Activated CD4-positive, alpha-beta T cell treated with anti-CD3 and anti-CD28 coated beads for 1 hour (primary cell): ENCODE measurements at places on chromosomes 3 and 15.

GRCh38 chr3:42855547-42856380 is 19.9 kb downstream of the CYP8B1 start:
- DNase-seq, result no peak

- no peak for DNase-seq
These were observed 125.0 kb downstream of the ZNF280D start for GRCh38 chr15:56608140-56608778.

DNA sequence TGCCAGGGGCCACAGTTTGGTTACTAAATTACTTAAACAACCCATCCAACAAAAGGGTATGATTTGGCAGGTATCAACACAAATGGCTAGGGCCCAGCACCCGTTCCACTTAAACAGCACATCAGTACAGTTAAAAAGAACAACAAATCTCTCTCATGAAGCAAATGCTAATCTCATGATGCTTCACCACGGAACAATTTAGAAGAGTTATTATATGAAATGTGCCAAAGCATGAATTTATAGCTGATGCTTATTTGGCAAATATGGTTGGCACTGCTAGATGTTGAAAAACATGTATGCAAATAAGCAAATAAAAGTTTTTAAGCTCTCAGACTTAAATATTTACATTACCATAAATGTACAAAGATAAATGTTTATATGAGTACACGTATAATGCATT is 2.3 kb downstream of the PEAK1 start:
- DNase-seq, result no peak

- no peak for DNase-seq
These were observed 23.2 kb upstream of the LAMP3 start for GRCh38 chr3:183185696-183186095.

- DNase-seq, result no peak
These were observed 325.5 kb downstream of the SATB1 start for GRCh38 chr3:18099611-18100010.

- DNase-seq, result no peak
These were observed 91.6 kb downstream of the FSIP1 start for GRCh38 chr15:39690881-39691634.

- no peak for DNase-seq
These were observed 2.2 kb upstream of the CRTAP start for GRCh38 chr3:33111581-33111980.

- no peak for DNase-seq
These were observed 1.5 kb upstream of the FBXL22 start for GRCh38 chr15:63595688-63596087.

DNA sequence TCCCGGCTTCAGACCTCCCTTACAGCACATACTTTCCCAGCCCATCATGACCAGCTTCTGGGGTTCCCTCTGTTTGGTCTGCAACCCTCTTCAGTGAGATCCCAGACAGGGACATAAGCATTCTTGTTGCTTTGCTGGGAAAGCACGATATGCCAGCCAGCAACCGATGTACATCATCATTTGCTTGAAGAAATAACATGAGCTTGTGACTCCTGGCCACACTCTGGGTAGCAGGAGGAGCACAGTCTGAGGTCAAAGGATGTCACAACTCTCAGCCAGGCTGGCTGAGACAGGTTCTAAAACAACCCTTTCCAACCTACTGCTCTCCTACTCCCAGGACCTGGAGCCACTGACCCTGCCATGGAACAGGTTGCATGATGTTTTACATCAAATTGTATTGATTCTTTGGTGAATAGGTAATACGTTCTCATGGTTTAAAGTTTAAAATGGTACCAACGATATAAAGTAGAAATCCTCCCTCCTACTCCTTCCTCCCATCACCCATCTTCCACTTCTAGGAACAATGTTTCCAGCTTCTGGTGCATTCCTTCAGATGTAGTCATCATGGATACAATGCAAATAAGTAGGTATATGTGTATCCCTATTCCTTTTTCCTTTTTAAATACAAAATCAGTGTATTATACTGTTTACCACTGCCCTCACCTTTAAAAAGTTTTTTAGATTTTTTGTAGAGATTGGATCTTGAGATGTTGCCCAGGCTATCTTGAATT is 190.3 kb downstream of the OPA1 start:
- DNase-seq, result no peak

DNA sequence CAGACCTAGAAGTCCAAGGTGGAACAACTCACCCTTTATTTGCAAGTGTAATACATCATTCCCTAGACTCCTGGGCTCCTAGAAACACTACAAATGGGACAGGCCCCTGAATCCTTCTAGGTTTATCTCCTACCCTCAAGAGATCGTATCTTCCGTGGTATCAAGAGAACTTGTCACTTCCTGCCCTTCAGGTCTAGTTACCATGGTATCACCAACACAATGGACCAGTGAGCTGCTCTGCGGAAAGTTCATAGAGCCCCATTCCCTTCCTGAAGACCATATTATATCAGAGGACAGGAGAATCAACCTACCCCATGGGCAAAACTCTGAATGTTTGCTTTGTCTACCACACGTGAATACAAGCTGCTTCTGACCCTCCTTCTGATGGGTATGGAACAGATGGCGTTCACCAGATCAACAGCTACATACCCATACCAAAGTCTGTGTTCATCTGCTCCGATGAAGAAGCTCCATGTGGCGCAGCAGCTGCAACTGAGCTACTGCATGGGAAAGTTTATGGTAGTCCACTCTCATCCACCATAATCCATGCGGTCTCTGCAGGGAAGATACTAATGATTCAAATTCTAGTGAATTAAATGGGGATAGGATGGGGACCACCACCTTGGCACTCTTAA is 84.6 kb upstream of the KLF13 start:
- DNase-seq, result no peak

DNA sequence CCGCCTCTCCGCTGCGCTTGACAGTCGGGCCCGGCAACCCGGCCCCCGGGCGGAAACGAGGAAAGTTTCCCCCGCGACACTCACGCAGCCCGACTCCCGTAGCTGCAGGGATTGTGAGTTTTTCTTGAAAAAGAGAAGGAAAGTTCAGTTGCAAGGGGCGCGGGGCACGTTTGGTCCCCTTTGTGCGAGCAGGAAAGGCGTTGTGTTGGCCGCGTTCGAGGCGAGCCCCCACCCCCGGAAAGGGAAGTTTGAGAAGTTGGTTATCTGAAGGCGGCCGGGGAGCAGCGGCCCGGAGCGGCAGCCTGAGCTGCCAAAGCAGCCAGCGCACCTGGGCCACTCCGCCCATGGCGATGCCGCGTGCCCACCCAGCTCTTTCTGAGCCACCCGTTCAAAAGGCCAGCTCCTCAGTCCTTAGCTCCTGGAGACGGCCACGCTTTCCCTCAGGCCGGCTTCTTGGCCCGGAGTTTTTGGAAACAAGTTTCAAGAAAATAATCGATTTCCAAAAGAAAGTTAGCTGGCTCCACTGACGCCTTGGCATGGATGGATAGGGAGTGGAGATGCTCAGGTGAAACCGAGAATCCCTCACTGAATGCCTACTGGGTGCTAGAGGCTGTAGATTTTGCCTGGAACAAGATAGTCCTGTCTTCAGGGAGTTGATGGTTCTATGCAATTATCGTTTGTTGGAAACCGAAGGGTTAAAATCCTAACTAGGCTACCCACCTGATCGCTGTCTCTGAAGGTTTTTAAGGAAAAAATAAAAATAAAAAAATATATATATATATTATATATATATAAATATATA is 832 bp downstream of the TGFBR2 start:
- peak; percentile 48 for DNase-seq

GRCh38 chr15:39511000-39511915 is 69.6 kb upstream of the THBS1 start:
- no peak for DNase-seq

DNA sequence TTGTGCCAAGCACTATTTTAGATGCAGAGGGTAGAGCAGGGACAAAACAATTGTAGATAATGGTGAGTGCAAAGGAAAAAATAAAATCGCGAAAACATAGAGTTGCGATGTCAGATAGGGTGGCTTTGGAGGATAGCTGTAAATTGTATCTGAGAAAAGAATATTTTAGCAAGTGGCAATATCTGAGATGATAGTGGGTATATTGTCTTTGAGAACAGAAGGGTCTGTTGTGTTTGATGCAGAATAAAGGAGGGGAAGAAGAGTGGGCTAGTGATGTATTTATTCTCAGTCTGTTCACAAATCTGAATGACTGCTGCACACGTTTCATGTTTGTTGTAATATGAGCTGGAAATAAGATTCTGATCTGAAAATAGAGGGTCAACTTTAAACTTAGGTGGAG is 396.8 kb downstream of the CADM2 start:
- no peak for DNase-seq

DNA sequence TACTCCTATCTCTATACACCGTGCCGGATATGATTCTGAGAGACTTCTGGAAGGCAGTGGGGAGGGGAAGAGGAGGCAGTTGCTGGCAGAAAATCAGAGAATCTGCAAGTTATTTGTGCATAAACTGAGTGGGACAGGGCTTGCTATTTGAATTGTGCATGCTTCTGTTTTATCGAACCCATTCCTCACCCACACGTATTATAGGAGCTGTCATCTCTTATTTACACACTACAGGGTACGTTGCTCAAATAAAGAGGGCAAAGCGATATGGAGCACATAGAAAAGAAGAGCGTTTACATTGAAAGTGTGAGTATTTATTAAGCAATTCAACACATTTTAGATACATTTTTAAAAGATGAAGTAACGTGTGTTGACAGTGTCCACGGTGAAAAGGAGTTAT is 191.6 kb downstream of the CPNE4 start:
- no peak for DNase-seq

DNA sequence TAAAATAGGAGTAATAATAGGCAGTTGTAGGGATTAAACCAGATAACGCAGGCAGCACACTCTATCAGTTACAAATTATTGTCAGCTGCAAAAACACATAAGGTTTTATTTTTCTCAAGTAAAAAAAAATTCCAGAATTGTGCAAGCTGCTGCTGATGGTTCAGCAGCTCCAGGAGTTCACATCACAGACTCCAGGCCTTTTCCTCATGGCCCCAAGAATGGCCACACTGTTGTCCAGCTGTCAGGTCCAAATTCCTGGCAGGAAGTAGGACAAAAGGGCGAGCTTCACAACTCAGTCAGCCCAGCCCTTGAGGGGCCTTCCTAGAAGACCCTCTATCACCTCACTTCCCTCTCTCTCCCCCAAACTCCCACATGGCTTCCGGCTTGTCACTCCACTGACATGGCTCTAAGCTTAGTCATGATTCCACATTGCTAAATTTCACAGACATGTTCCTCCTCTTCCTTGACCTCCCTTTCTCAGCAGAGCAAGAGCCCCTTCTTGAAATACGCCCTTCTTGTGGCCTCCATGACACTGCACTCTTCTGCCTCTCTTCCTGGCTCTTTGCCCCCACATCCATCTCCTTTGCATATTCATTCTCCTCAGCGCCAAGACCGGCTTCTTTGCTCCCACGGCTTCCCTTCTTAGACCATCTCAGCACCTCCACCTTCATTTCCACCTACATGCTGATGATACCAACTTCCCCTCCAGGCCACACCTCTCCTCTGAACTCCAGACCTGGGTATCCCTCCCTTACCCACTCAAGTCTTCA is 27.4 kb upstream of the FAM174B start:
- DNase-seq, result no peak

DNA sequence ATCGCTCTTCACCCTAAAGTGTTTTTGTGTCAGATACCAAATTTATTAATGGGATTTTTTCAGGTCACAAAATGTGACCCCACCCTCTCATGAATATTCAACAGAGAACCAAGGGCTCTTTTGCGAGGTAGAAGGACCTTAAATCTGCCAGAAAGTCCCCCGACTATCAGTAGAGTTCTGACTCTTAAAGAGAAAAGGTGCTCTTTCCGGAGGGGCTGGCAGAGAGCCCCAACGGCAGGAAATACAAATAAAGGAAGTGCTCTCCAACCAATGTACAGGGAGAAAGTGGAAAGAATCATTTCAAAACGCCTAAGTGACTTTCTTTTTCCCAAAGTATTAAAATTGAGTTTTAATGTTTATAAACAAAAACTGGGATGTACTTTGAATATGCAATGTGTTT is 517.2 kb downstream of the FOXP1 start:
- DNase-seq, result no peak

DNA sequence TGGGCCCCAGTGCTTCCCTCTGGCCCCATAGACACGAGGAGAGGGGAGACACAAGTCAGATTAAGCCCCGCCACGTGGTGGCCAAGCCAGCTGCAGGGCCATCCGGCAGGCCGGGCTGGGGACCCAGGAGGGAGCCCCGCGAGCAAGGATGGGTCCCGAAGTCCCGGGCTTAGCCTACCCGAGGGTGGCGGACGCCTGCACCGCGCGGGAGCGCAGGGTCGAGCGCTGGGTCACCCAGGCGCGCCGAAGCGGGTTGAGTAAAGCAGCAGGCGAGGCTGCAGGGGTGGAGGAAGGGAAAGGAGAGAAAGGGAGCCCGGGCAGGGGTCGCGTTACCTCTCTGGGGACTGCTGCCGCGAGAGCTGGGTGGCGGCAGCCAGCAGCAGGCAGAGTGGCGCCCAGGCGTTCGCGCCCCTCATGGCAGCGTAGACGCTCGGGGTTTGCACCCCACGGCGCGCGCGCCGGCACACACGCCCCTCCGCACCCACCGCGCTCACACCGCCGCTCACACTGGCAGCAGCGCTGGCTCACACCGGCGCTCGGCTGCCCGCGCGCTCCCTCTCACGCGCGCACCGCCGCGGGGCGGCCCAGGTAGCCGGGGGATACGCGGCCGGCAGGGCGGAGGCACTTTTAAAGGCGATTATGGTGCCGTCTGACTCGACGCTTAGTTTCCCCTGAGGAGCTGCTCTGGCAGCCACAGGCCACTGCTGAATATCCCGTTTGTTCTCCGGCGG is at the start of gene PCOLCE2:
Gene PCOLCE2, minus strand, starts transcription at position 603 of the 731 bp plus-strand sequence. Its CDS starts 187 bp downstream, at position 416.
- no peak for DNase-seq

GRCh38 chr15:67017311-67017710 is 48.1 kb upstream of the SMAD3 start:
- DNase-seq, result no peak

- DNase-seq, result no peak
These were observed 361.4 kb upstream of the ICE2 start for GRCh38 chr15:60840306-60840702.

GRCh38 chr3:117887031-117887430 is 1147.6 kb downstream of the IGSF11 start:
- no peak for DNase-seq

- no peak for DNase-seq
These were observed 7.0 kb upstream of the DMXL2 start for GRCh38 chr15:51629612-51630011.
